ENCODE measurements at places on chromosomes 3 and 15.

- DNase-seq, result no peak
These were observed 29.9 kb upstream of the GPD1L start for GRCh38 chr3:32076566-32076965.

DNA sequence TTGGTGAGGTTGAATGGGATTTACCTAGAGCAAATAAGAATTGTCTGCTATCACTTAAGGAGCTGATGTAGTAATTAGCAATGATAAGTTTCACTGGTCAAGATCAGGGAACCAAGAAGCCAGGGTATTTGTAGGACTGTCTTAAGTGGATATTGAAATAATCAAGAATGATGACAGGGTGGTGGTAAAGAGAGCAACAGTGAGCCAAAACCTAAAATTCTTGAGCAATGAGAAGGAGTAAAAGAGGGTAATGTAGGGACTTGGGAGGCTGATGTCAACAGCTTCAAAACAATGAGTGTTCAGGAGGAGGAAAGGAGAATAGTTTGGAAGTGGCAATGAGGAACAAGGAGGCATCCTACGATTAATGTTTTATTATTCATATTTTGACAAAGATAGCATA, 31.5 kb upstream of the SLC2A2 start:
- DNase-seq, result no peak

GRCh38 chr15:80041494-80042253, 17.8 kb upstream of the ZFAND6 start:
- DNase-seq, result no peak

DNA sequence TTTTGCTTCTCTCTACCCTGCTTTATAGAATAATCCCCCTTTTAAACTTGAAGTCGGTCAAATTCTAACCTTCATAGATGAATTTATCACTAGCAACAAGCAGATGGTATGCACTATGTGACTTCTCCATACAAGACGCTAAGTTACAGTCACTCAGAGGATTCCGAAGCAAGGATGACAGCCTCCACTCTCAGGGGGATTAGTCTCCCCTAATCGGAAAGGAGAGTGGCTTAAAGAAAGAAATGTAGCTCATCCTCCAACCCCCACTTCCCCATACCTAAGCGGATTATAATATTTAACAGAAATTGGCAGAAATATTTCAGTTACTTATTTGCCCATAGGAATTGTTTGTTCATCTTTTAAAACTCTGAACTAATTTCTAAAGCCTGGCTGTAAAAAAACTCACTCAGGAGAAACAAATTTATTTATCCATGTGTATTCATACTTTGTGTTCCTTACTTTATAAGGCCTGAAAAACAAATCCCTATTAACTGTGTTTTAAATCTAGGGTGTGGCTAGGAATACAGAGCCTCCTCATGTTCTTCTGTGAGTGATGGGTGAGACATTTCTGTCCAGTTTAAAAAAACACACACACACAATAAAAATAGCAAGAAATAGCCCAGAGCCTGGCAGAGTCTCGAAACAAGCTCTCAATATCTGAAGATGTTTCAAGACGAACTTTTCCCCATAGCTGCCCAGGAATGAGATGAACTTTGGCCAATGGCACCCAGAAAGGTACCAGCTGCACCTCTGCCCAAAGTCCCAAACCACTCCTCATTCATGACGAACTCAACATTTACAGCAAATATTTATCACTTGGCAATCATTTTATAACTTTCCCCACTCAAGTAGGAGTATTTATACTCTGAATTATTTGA, 18.7 kb downstream of the SIAH2 start:
- DNase-seq, result no peak

GRCh38 chr3:45381168-45381852, 7.1 kb upstream of the LARS2 start:
- DNase-seq, result no peak

- DNase-seq, result no peak
These were observed 8.8 kb downstream of the SLC6A20 start for GRCh38 chr3:45787551-45787950.

All from activated effector memory CD4-positive, alpha-beta T cell treated with Interleukin-2 at 50 U/mL for 16 hours (primary cell).